ENCODE measurements at places on chromosomes 12 and 14.

- DNase-seq, result peak; percentile 22
Observed at GRCh38 chr12:104699489-104700190, 242.9 kb downstream of the CHST11 start.

DNA sequence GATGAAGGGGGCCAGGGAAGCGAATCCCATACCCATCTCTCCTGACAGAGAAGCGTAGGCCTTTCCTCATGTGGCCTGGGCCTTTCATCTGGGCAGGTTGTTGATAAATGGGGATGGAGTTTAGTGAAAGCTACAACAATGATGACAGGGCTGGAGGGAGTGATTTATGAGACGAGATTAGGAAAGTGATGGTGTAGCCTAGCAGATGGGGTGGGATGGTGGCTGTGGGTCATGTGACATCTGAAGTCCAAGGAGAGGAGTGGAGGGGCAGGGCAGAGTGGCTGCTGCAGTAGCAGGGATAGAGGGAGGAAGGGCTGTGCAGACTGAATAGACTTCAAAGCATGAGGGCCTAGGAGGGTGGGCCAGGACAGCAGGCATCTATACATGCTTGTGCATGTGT, 85.5 kb downstream of the ADCK1 start:
- no peak for DNase-seq

DNA sequence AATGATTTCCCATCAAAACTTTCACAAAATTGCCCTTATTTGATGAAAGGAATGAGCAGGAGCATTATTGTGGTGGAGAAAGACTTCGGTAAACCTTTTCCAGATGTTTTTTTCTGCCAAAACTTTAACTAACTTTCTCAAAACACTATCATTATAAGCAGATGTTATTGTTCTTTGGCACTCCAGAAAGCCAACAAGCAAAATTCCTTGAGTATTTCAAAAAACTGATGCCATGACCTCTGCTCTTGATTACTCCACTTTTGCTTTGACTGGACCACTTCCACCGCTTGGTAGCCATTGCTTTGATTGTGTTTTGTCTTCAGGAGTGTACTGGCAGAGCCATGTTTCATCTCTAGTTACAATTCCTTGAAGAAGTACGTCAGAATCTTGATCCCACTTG, 29.7 kb upstream of the RAB21 start:
- no peak for DNase-seq

GRCh38 chr12:29503283-29503682, 5.8 kb upstream of the OVCH1 start:
- no peak for DNase-seq

GRCh38 chr14:105474483-105475268, at the start of gene CRIP2:
CRIP2 (plus strand) TSS chr14:105474821; CDS start chr14:105474863, 42 bp downstream.
- no peak for DNase-seq

DNA sequence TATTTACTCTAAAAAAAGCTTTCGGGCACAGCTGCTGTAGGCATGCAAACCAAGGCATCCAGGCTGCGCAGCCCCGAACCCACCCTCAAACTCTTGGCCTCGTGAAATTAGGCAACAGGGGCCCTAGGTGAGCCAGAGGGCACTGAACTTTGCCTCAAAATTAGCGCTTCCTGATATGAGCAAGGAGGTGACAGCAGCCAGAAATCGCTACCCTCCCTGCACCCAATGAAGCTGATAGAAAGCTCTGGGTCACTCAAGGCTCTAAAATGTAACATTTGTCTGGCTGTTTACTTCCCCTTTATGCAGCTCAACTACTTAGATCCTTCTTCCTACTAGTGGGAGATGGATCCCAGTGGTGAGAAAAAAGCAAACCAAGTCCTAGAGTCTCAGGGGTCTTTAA, 61.8 kb downstream of the PITPNM2 start:
- DNase-seq, result no peak

- DNase-seq, result peak; percentile 5
Observed at GRCh38 chr12:87995581-87996178, 33.5 kb downstream of the C12orf50 start.

DNA sequence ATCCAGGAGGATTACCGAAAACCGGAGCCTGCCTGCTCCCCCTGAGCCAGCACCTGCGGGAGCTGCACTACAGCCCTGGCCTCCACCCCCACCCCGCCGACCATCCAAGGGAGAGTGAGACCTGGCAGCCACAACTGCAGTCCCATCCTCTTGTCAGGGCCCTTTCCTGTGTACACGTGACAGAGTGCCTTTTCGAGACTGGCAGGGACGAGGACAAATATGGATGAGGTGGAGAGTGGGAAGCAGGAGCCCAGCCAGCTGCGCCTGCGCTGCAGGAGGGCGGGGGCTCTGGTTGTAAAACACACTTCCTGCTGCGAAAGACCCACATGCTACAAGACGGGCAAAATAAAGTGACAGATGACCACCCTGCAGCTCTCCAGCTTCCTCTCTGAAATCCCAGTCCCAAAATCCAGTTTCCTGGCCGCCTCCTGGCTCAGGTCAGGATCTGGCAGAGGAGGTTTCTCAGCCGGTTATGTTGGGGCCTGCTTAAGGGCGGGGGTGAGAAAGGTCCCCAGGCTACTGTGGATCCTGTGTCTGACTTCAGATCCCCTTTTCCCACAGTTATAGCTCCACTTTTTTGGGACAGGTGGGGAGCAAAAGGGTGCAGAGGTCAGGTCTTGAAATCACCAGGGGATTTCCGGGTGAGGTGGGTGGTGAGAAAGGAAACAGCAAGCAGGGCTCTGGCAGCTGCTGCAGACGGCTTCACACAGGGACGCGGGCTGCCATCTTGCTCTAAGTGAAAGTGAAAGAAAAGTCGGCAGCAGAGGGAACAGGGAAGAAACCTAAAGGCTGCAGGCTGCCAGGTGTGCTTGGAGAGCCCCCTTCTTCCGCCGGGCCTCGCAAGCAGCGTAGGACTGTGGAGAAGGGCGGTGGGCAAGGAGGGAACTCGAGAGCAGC, at the start of gene TAPBPL:
Gene TAPBPL (plus strand): TSS at position 695 of the 897 bp plus-strand sequence. CDS start 207 bp downstream, outside the sequence.
- DNase-seq, result peak; percentile 73

- no peak for DNase-seq
Observed at GRCh38 chr12:130198026-130198662, 35.9 kb downstream of the FZD10 start.

DNA sequence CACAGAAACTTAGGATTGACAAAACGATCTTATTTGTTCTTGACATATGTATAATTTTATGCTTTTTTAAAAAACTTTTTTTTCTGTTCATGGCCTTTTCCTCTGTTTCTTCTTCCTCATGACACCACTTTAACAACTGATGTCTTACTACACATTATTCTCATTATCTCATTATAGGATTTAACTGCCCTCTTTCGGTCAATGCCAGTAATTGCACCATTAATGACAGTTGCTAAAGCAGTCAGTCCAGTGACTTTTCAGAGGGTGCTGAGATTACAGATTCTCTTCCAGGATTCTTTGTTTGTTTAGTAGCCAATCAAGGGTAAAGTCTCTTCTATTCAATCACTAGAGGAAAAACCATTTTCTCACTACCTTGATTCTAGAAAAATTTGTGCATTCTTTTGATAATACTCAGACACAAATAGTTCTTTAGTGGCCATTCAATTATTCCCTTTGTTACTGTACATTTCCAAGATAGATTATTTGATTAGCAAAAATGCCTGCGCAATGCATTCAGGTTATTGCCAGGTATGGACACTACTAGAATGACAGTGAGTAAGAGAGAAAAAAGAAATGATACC, 50.1 kb downstream of the KLRG1 start:
- DNase-seq, result no peak

DNA sequence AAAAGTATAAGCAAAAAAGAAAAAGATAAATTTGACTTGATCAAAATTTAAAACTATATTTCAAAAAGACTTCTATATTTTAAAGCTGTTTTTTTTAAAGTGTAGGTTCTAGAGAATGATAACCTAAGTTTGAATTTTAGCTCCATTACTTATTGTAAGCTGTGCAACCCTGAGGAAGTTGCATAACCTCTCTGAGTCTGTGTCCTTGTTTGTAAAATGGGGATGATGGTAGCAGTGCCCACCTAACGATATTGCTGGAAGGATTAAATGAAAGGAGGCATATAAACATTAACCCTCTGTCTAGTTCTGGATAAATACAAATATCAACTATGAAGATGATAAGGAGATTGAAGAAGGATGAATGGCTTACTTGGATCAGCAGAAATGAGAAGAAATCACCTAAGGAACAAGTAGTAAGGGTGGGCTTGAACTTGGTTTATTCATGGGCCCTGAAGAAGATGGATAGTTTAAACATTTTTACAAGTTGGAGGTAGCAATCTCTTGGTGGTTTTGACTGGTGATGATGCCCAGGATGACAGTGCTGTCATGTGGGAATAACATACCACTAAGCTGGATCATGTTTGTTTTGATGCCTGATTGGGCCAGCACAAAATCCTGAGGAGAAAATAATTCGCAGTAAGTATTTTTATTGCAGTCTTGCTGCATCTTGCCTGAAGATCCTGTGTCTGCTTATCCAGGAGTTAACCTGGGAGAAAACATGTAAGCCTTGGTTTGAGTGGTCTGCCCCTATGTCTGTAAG, 35.0 kb downstream of the TXNRD1 start:
- no peak for DNase-seq

GRCh38 chr12:129903956-129904829, at the start of gene TMEM132D:
TMEM132D (minus strand) TSS chr12:129904025.
- no peak for DNase-seq

DNA sequence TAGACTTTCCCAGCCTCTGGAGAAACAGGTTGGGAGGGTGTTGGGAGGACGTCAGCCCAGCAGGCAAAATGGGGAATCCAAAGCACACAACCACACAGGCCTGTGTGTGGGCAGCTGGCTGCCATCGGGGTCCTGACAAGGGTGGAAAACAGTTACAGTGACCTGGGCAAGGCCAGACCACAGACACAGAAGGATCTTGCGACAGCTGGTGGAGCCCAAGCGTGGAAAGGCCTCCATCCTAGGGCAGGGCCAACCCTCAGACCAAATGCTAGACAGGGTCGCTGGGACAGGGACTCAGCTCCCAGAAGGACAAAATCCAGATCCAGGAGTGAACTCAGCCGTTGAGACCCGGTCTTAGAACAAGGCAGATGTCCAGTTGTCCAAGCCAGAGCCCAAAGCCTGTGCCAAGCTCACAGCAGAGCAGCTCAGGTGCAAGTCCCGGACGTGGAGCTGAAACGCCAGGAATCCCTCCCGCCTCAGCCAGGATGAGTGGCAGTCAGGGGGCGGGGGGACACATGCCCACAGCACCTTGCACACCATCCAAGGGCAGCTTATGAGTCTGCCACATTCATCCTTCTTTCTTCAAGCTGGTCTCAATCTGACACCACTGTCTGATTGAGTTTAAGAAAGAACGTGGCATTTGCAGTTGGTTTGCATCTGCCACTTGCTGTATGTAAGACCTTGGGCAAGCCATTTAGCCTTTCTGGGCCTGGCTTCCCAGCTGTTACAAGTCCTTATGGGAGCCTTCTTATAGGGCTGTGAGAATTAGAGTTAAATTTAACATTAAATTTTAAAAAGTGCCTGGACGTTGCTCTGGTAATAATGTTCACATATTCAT, 37.6 kb downstream of the DEGS2 start:
- no peak for DNase-seq

- no peak for DNase-seq
Observed at GRCh38 chr12:79932357-79932756, 2.5 kb downstream of the PPP1R12A start.

DNA sequence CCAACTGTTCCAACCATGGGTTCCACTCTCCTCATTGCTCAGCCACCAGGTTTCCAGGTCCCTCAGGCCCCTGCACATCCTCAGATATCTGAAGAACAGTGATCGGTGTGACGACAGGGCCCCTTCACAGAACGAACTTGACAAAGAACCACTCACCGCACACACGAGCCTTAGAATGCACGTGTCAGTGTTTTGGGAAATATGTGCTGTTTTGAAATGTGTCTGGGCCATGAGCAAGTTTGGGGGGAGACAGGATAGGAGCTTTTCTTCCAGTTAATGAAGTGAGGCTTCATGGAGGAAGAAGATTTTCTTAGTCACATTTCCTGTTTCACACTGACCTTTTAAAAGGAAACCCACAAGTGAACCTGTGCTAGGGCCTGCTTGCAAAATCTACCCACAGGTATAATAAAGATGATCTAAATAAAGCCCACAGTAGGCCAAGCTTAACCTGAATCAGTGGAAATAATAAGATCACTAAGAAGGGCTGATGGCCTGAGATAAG, 58.6 kb downstream of the ZFP36L1 start:
- DNase-seq, result no peak

DNA sequence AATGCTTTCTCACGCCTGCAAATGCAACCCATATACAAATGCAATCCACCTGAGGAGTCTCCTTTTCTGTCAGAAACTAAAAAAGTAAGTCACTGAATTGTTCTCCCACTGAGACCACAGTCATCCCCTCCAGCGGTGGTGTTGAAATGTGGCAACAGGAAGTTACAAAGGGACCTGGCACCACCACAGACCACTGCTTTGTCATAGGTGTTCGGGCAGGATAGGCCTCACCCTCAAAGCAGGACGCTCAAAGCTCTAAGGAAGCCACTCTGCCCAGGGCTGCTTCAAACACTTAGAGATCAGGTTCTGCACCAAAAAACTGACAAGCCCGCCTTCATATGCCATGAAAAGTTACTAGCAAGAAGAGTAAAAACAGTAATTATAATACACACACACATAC, 11.3 kb downstream of the PHLDA1 start:
- DNase-seq, result peak; percentile 63

DNA sequence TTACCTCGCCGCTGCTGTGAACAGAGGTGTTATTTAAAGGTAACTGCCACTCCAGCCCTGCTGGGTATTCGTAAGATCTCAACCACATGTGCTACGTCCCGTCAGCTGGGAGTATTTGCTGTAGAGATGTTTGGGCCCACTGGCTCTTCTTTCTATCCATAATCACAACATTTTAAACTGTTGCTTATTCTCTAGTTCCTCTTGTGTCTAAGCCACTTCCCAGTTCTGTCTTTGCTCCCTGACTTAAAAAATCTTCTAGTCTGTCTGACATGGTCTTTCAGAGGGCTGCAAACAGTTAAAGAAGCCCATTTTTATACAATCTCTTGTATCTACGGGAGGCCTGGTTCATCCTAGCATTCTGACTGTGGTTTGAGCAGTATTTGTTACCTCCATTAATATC, 33.2 kb upstream of the HELB start:
- no peak for DNase-seq

DNA sequence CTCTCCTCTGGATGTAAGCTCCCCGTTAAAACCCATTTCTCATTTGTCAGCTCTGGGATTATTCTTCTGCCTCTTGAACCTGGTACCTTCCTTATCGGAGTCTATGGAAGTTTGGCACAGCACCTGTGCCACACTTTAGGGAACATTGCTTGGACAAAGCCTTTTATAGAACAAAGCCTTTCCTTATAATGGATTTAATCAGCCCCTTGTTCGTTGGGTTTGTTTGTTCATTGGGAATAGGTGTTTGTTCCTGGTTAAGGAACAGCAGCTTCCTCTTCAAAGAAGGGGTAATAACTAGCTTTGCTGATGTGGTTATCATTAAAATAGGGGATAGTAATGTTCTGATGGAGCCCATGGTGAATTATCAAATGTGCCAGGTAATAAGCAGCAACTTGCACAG, 70.4 kb downstream of the NRXN3 start:
- no peak for DNase-seq

Measured in stimulated activated CD4-positive, alpha-beta T cell treated with anti-CD3 and anti-CD28 coated beads, TNF-alpha, amount 100 ng/mL, for 48 hours (primary cell).